ENCODE measurements at places on chromosomes 12 and 14.

- no peak for DNase-seq
Measured at GRCh38 chr12:47785887-47786661, 13.0 kb downstream of the SLC48A1 start.

- peak; percentile 32 for DNase-seq
Measured at GRCh38 chr14:96117101-96117897, 78.1 kb downstream of the C14orf132 start.

DNA sequence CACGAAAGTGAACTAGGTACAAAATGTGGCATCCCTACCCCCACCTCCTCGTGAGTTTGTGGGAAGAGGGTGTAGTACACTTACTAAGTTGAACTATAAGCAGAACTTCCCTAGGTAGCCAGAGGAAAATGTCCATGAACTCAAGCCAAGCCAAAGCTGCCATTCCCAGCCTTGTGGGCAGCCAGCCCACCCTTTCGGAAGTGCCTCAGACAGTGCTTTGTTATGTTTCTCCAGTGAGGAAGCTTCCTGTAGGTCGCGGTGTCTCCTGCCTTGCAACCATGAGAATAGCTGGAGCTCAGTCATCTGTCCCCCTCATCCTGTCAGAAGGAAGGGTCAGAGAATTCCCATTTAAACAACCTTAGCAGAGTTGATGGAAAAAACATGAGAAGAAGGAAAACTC, 266.9 kb downstream of the DUSP6 start:
- no peak for DNase-seq

DNA sequence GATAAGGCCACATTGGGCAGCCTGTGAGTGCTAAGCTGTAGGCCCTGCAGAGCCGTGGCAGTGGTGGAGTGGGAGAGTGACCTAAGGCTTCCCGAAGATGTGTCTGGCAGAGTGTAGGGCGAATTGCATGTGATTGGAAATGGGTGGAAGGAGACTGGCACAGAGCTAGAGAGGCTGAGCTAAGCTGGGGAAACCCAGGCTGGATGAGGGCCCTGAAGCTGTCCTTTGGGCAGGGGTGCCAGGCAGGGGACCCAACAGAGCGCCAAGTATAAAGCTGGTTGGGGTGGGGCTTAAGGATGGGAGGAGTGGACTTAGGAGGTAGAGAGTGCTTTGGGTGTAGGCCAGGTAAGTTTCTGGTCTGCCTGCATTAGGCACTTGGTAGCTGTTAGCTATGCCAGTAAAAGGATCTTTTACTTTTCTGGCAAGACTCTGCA, 47.9 kb downstream of the WDR20 start:
- DNase-seq = no peak

- DNase-seq = no peak
Measured at GRCh38 chr12:33926095-33926494, 96.2 kb upstream of the ALG10 start.

DNA sequence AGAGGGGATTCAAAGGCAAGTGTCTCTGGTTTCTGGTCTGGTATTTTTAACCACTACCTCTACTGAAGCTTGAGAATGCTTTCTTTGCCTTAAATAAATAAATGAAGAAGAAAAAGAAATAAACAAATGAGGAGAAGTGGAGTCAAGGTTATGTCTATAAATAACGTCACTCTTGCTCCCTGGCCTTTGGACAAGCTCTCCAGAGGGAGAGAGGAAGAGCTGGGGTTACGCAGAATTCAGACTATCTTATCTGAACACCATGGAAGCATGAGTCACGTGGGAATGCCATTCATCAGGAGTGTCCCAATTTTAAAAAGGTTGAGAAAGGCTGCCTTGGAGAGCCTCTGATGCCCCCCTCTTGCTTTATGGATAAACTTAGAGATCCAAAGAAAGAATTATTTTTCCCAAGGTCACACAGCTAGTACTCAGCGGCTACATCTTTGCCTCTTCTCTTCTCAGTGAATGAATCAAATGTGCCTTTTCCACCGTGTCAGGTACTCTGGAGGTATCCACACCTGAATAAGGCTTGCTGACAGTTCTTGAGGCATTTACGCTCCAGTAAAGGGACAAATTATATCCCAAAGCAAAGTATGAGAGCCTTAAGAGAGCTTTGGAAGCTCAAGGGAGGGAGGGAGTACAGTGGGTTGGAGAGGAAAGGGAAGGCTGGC, 12.9 kb upstream of the MSI1 start:
- DNase-seq = no peak
